K562 (cell line): ENCODE measurements at places on chromosomes 5 and 9. TPM values are rescaled to one million over a fixed set of nuclear protein-coding genes. Genes with fewer than 3 reads are reported as not detected.

GRCh38 chr9:116080561-116080960 is 73.0 kb upstream of the PAPPA start:
- no peaks in the 10 kb centered on the region for H3K27me3 ChIP-seq
- DNase-seq = no peak
- no peaks in the 10 kb centered on the region for H3K4me1 ChIP-seq
- no peak overlapping the region for H3K4me3 ChIP-seq

GRCh38 chr5:149416987-149417710 is 38.1 kb upstream of the IL17B start:
- no peaks in the 10 kb centered on the region for H3K27me3 ChIP-seq
- no peak overlapping the region for H3K27ac ChIP-seq
- H3K4me1 ChIP-seq = peaks cover 3% of the 10 kb centered on the region
- H3K36me3 ChIP-seq = no peaks in the 10 kb centered on the region
- no peak for DNase-seq
- no peak overlapping the region for H3K4me3 ChIP-seq

- H3K4me1 ChIP-seq = 0 out of 2 replicates have a peak, but pooled peaks cover 3% of the 10 kb centered on the region
- H3K27me3 ChIP-seq = peaks cover 60% of the 10 kb centered on the region
- no peak overlapping the region for H3K4me3 ChIP-seq
Measured at GRCh38 chr9:127193483-127193882, 71.0 kb upstream of the ANGPTL2 start.

DNA sequence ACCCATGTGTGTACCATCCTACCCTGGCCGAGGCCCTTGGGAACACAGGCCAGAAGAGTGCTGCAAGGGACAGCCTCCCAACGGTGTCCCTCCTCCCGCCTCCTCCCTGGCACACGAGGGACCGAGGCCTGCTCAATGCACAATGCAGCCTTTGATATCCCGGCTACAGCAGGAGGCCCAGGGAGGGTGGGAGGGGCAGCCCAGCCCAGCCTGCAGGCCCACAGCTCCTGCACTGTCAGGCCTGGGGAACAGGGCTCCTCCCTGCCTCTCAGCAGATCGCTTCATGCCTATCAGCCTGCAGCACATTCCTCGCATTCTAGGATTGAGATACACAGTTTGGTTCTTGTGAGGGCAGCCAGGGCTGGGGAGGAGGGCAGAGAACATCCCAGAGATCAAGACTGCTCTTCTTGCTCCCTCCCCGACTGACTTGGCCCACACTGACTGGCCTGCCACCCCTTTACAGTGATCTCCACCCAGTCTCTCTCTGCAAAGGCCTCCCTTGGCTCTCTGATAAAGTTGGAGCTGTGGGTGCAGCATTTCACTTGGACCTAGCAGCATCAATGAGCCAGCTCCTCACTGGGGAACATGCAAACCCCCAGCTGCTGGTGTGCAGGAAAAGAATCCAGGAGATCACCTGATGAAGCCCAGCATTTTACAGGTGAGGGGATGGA is at the start of gene SH3TC2:
TSS of gene SH3TC2 (minus strand) at position 46 of the 671 bp plus-strand sequence. CDS start at position 6, 40 bp downstream.
- no peaks in the 10 kb centered on the region for H3K27me3 ChIP-seq
- H3K4me3 ChIP-seq = no peak within 1 kb of the TSS
- DNase-seq = no peak
- no peaks in the 10 kb centered on the region for H3K36me3 ChIP-seq
- peaks cover 10% of the 10 kb centered on the region for H3K4me1 ChIP-seq
- H3K27ac ChIP-seq = peak within 1 kb of the TSS; percentile 40

- no peak for DNase-seq
- peaks cover 6% of the 10 kb centered on the region for H3K4me1 ChIP-seq
- no peaks in the 10 kb centered on the region for H3K36me3 ChIP-seq
Measured at GRCh38 chr5:151238303-151238741, 14.4 kb upstream of the CCDC69 start.

- no peaks in the 10 kb centered on the region for H3K36me3 ChIP-seq
- H3K4me3 ChIP-seq = no peak overlapping the region
- H3K4me1 ChIP-seq = no peaks in the 10 kb centered on the region
Measured at GRCh38 chr5:14420101-14420811, 161.3 kb upstream of the OTULINL start.

DNA sequence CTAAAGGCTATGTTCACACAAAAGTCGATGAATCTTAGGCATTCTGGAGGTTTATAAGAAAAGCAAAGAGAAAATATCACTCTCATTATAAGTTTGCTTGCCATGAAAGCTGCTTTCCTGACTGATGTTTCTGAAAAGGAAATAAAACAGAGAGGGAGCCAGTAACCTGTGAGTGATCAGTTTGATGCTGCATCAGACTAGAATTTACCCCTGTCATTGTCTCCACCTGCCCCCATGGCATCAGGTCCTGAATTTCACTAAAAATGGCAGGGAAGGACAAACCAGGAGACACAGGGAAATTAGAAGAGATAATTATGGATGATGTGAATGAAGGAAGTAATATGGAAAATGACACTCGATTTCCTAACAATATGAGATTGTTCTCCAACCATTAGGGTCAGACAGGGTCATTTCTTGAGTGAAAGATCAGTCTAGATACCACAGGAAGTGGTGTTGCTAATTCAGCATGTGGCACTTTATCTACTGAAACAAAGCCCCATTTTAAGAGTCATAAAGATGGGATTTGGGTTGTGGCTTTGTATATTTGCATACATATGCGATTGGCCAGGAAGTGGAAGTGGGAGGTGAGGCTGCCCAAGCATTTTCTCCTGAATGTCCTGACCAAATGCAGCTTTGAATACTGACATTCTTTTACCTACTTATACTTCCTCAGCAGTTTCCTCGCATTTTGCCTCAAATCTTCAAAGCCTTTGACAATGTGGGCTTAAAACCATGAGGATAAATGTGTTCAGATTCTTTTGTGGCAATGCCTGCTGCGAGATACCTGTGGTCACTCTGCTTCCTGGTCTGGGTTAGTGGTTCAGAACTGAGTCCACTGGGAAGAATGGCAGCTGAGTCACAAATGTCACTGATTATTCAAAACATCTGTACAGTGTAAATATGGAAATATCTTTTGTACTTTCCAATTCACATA is 29.7 kb downstream of the MEGF10 start:
- H3K4me1 ChIP-seq = no peaks in the 10 kb centered on the region
- H3K4me3 ChIP-seq = no peak overlapping the region
- H3K27me3 ChIP-seq = no peaks in the 10 kb centered on the region
- H3K27ac ChIP-seq = no peak overlapping the region
- no peak for DNase-seq
- no peaks in the 10 kb centered on the region for H3K36me3 ChIP-seq

DNA sequence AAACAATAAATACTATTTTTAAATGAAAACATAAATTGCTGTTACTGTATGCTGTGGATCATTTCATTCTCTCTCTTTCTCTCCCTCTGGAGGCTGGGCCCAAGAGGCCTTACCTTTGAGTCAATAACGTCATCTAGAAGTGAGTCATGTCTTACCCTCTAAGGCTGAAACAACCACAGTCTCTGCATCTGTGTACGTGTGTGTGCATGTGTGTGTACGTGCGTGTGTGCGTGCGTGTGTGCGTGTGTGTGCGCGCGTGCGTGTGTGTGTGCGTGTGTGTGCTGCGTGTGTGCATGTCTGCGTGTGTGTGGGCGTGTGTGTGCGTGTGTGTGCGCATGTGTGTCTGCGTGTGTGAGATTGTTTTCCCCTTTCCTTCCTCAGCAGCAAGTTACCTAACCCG is 13.6 kb upstream of the IL17B start:
- H3K36me3 ChIP-seq = no peaks in the 10 kb centered on the region
- H3K27ac ChIP-seq = no peak overlapping the region
- no peak overlapping the region for H3K4me3 ChIP-seq
- no peak for DNase-seq
- H3K4me1 ChIP-seq = peaks cover 3% of the 10 kb centered on the region

- H3K4me1 ChIP-seq = peaks cover 10% of the 10 kb centered on the region; the same call in 2 of the 3 replicates
- no peaks in the 10 kb centered on the region for H3K27me3 ChIP-seq
- no peak overlapping the region for H3K4me3 ChIP-seq
- DNase-seq = no peak
- no peak overlapping the region for H3K27ac ChIP-seq
Measured at GRCh38 chr9:131310833-131311554, 21.5 kb downstream of the PLPP7 start.

DNA sequence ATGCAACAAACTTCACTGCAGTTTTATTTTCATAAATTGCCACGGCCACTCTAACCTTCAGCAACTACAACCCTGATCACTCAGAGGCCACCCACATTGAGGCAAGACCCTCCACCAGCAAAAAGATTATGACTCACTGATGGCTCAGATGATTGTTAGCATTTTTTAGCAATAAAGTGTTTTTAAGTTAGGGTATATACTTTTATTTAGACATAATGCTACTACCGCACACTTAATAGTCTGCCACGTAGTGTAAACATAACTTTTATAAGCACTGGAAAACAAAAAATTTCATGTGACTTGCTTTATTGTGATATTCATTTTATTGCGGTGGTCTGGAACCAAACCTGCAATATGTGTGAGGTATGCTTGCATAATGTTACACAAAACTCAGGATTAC is 257.9 kb downstream of the ZSWIM6 start:
- no peaks in the 10 kb centered on the region for H3K4me1 ChIP-seq
- no peak overlapping the region for H3K27ac ChIP-seq
- DNase-seq = no peak
- H3K27me3 ChIP-seq = peaks cover 5% of the 10 kb centered on the region
- H3K36me3 ChIP-seq = no peaks in the 10 kb centered on the region
- no peak overlapping the region for H3K4me3 ChIP-seq

- H3K27ac ChIP-seq = no peak overlapping the region
- no peak overlapping the region for H3K4me3 ChIP-seq
- DNase-seq = no peak
- no peaks in the 10 kb centered on the region for H3K4me1 ChIP-seq
- H3K36me3 ChIP-seq = peaks cover 94% of the 10 kb centered on the region
- no peaks in the 10 kb centered on the region for H3K27me3 ChIP-seq
Measured at GRCh38 chr9:125346080-125346732, 84.6 kb downstream of the GAPVD1 start.

DNA sequence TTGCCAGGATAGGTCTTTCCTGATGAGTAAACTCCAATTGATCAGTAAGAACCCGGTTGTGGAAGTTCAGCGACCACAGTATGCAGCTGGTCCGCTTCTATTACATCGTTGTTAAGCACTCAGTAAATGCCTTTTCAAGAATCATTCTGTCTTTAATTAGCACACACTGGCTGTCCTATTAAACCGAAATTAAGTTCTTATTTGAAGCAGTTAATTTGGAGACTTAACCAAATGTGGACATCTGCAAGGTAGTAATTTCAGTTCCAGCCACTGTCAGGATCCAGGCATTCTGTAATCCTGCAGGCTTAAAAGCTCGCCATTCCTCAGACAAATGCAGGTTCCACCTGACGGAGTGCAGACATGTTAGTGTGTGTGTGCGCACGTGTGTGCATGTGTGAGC is 254.6 kb downstream of the IRX2 start:
- no peaks in the 10 kb centered on the region for H3K4me1 ChIP-seq
- no peak overlapping the region for H3K27ac ChIP-seq
- H3K4me3 ChIP-seq = no peak overlapping the region
- H3K36me3 ChIP-seq = no peaks in the 10 kb centered on the region

GRCh38 chr9:87711857-87712800 is 13.8 kb upstream of the CTSL start:
- H3K4me3 ChIP-seq = no peak overlapping the region
- DNase-seq = no peak
- peaks cover 4% of the 10 kb centered on the region; the same call in 2 of the 3 replicates for H3K36me3 ChIP-seq
- H3K27ac ChIP-seq = peak overlapping the region; percentile 95; the same call in 2 of the 3 replicates
- H3K4me1 ChIP-seq = peaks cover 21% of the 10 kb centered on the region

GRCh38 chr5:123044926-123045617 is 8.5 kb upstream of the PPIC start:
- H3K27ac ChIP-seq = no peak overlapping the region
- no peak overlapping the region for H3K4me3 ChIP-seq
- H3K4me1 ChIP-seq = no peaks in the 10 kb centered on the region
- H3K36me3 ChIP-seq = no peaks in the 10 kb centered on the region
- DNase-seq = no peak

GRCh38 chr5:59790376-59790775 is 103.2 kb downstream of the PDE4D start:
- H3K4me3 ChIP-seq = no peak overlapping the region
- H3K27me3 ChIP-seq = no peaks in the 10 kb centered on the region
- no peak overlapping the region for H3K27ac ChIP-seq
- no peaks in the 10 kb centered on the region for H3K36me3 ChIP-seq
- DNase-seq = no peak
- H3K4me1 ChIP-seq = no peaks in the 10 kb centered on the region

GRCh38 chr5:13976867-13977830 is 32.7 kb upstream of the DNAH5 start:
- H3K36me3 ChIP-seq = no peaks in the 10 kb centered on the region
- no peaks in the 10 kb centered on the region; the same call in 1 of the 2 replicates for H3K27me3 ChIP-seq

DNA sequence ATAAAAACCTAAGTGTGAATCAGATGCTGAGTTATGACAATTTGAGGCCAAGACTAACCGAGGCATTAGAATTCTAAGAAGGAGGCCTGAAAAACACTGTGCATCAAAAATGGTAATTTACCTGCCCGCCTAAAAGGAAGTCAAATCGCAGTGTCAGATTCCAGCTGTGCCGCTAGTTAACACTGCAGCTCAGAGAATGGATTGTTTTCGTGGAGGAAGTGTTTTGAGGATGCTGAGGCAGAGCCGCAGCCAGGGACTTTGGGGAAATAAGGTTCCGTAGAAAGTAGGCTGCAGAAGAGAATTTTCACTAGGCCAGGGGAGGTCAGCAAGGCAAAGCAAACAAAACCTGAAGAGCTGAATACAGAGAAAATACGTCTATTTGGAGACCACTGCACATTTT is 226.4 kb upstream of the ISL1 start:
- no peak overlapping the region for H3K27ac ChIP-seq
- no peak overlapping the region for H3K4me3 ChIP-seq
- no peaks in the 10 kb centered on the region for H3K36me3 ChIP-seq
- H3K4me1 ChIP-seq = no peaks in the 10 kb centered on the region
- no peak for DNase-seq

DNA sequence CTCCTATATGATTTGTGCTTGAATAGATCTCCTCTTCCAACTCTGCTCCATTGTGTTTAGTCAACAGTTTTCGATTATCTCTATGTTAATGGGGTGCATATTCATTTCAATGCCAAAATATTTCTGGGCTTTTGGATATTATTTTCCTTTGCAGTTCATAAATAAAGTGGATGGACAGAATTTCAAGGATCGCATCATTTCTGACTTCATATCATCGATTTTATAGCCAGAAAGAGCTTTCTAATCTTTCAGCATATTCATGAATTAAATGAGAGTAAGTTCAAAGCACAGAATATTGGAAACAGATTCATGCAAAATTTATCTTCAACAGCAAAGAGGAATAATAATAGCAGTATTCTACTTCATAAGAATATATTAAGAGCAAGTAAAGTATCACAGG is 60.0 kb upstream of the MINAR2 start:
- DNase-seq = no peak
- H3K4me3 ChIP-seq = no peak overlapping the region
- no peaks in the 10 kb centered on the region for H3K36me3 ChIP-seq

CD274 gene
- total RNA-seq = 0.18 and 0.24 TPM in 2 replicates

HSDL2 gene
- total RNA-seq = 28.8 and 29.7 TPM in 2 replicates

C9 gene
- 0.38 and 0.51 TPM in 2 replicates for total RNA-seq

JAKMIP2 gene
- not detected in 2 replicates for total RNA-seq

RORB gene
- not detected in 2 replicates for total RNA-seq

HBEGF gene
- 0.65 and 0.98 TPM in 2 replicates for total RNA-seq

WHRN gene
- total RNA-seq = 14.1 and 17.1 TPM in 2 replicates

CDK7 gene
- 41.2 and 41.7 TPM in 2 replicates for total RNA-seq
